ENCODE measurements at places on chromosomes 4 and X.

- peak; percentile 48 for DNase-seq
Measured at GRCh38 chrX:119410027-119410819, 11.1 kb downstream of the SLC25A43 start.

GRCh38 chr4:66330125-66330524 lies 659.8 kb upstream of the EPHA5 start:
- DNase-seq, result no peak

DNA sequence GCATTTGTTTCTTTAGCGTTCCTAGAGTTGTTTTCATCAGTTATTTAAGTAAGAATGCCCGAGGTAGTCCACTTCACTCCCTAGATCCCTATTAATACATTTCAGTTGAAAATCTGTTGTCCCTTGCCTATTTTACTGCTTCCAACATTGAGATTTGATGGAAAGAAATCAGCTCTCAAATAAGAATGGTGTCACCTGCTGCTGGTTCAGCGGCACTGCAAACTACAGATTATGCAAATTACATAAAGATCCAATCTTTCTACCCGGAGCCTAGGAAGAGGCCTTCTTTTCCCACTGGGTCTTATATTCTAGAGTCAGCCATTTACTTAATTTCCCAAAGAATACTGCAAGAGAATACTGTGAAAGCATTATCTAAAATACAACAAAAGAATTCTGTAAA lies 597.6 kb upstream of the MAGEB2 start:
- DNase-seq, result peak; percentile 68

DNA sequence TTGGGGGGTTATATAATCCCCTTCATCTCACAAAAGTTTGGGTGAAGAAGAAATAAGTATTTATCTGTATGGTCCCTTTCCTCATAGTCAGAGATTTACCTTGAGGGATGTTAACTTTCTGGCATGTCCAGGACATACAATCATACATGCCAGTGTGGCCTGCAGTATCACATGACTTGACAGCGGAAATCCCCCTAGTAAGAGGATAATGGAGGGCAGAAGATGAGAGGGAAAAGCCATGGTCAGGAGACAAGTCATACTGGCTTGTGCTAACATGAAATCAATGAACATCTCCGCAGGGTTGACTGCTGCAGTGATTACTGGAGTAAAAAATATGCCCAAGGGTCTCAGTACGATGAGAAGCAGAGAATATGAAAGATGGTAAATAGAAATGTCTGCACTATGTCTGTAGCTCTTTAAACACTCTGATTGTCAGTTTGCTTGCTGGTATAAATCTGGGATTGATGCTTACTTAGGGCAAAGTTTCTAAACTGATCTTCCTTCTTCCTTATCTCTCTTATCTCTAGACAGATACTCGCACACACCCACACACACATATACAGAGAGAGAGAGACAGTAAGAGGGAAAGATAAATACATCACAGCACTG lies 1385.6 kb upstream of the ADGRL3 start:
- DNase-seq, result no peak

GRCh38 chr4:84547211-84547610 lies 35.7 kb upstream of the CDS1 start:
- no peak for DNase-seq

DNA sequence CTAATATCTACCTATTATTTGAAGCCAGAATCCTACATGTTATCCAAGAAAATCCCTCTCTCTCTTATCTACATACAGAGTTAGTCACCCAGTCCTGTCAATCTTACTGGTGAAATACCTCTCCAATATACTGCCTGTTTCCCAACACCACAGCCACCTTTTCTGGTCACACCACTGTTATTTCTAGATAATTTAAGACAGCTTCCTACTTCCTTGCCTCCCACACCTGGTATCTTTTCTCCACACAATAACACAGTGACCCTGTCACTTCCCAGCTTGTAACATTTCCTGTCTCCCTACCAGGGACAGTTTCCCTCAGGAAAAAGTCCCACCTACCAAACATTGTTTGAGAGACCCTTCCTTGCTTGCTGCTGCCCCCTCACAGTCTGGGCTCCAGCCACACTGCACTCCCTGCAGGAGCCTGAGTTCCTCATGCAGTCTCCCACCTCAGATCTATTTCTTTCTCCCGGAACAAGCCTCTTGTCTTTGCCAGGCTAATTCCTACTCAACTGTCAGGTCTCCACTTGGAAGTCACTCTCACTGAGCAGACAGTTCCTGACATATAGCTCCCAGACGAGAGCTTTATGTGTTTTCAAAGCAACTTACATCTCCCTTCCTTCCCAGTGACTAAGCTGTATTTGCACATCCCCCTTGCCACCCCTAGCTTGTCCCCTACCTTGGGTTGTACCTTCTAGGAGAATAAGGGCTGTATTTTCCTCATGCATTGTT lies 73.6 kb upstream of the QRFPR start:
- DNase-seq, result no peak

DNA sequence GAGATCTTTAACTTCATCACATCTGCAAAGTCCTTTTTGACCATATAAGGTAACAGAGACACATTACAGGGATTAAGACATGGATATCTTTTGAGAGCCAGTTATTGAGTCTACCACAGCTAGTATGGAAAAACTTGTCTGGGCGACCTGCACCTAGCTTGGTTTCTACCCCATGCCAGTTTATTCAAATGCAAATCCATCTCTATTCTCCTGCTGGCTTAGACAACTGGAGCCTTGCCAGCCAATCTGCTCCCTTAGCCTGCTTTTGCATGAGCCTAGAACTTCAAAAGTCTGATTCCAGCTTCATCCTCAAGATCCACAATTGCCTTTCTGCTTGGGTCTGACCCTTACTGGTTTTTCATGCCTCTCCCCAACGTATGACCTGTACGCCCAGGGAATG lies 212.0 kb upstream of the AFF2 start:
- peak; percentile 77 for DNase-seq

DNA sequence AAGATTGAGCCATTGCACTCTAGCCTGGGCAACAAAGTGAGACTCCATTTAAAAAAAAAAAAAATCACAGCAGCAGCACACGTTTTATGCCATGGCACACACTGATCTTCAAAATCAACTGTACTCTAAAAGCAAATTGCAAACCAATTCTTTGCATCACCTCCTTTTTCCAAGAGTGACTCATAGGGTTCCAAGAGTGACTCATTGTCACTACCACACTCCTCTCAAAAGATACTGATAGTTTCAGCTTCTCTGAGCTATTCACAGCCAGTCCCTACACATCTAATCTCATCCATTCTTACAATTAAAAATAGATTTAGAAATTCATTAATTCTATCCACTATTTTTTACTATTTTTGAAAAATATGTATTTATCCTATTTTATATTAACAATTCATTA lies 1494.9 kb upstream of the AGA start:
- no peak for DNase-seq

DNA sequence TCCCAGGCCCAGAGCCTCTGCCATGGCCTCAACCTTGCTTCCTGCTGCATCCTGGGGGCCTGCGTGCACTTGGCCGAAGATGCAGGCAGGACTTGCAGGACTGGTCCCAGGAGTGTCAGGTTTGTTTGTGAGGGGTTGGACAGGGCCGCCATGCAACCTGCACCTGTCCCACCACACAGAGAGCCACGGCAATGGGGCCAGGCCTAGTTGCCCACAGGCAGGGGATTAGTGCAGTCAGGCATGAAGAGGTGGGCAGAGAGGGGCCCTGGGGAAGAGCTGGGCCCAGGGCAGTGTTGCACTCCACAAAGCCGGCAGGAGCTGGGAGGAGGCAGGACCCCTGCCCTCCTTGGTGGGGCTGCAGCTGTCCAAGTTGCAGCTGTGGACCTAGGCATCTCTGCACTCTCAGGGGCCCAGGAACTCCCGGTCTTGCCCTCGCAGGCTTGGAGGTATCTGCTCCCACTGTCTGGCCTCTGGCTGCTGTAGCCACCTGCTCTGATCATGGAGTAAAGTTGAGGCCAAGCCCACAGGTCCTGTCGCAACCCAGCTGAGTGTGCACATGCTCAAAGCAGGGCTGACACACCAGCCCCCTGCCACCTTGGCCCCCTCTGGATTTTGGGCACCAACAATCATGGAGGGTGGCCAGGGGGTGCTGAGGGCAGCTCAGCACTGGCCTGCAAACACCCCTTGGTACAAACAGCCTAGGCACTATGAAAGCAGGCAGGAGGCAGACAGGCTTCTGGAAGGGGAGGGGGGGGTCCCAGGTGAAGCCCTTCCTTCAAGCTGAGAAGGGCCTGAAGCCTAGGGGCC lies 190.4 kb upstream of the PCDH10 start:
- DNase-seq, result no peak

DNA sequence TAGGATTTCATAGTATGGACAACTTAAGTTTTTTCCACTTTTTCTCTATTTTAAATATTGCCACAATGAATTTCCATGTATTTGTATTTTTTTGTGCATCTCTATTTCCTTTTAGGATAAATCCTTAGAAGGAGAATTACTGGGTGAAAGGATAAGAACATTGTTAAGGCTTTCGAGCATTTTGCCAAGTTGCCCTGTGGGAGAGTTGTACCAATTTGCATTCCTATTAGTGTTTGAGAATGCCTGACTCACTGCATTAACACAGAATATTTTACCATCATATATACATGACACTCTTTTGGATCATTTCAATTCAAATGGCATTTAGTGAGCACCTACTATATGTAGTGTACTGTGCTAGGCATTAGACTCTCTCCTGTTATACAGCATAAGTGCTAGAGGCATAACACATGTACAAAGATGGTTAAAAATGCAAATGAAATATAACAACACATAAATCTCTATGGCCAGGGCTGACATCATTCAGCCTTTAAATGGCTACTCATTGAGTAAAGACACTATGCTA lies 57.0 kb downstream of the PLAC1 start:
- DNase-seq, result no peak

DNA sequence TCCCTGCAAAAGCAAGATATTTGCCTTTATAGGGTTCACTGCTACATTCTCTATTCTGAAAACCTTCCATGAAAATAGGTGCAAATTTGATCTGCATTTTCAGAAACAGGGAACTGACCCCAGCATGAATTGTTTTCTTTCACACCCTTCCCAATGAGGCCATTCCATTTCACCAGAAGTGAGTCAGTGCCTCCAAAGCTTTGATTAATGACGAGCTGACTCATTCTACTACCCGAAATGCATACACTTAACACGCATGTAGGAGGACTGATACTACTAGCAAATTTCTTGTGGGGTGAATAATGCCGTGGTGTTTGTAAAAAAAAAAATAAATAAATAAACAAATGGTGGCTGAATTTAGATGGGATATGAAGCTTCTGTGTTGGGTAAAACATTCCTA lies 146.9 kb upstream of the FGF13 start:
- no peak for DNase-seq

- no peak for DNase-seq
Measured at GRCh38 chr4:169765835-169766234, 8.1 kb upstream of the HPF1 start.

All from HAP-1 (cell line).